ENCODE measurements at places on chromosomes 6 and 20. TPM values are rescaled to one million over a fixed set of nuclear protein-coding genes. Genes with fewer than 3 reads are reported as not detected.

DNA sequence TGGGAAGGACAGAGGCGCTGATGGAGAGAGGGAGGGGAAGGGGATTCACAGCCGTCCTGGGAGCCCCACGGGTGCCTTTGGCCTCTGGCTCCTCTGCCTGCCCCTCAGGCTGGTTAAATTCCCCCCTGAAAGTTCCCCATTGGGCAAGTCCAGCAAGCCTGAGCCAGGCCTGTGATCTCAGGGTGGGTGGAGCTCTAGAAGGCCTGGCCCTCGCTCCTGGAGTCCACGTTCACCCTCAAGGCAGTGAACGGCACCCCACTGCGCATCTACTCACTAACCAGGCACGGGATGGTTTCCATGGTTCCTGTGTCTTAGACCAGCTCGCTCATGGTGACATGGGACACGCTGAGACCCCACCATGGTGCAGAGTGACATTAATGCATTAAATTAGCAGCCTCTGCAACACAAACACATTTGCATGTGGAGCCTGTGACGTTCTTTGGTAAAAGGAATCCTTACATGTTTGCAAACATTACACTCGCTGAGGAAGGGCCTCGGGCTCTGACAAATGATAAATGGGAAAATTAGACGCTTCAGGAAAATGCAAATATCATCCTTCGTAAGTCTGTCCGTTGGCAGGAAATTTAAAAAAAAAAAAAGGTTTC lies 452.7 kb downstream of the PREX1 start:
- no peak for DNase-seq

DNA sequence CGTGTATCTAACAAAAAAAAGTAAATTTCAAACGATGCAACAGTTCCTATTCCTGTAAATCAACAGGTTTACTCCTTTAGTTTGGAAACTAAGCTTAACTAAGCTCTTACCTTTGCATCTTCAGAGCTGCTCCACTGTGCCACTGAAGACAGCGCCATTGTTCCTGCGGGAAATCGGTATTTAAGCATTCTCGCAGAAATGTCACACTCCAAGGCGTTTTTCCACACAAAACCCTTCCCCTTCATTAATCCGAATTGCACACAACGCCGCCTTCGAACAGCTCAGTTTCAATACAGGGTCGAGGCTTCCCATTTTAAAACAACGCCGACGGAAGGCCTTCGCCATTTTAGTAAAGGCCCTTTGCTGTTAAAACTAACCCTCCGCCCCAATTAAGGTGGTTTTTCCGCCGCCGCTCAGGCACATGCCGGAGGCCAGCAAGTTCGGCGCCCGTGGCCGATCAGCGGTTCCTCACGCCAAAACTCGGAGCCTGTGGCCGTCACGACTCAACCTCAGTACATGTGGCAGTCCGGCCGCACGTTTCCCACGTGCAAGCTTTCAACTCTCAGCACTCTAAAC lies 35.4 kb upstream of the SYNCRIP start:
- no peak for DNase-seq

GRCh38 chr6:157728183-157728881 lies 94.7 kb upstream of the SNX9 start:
- no peak for DNase-seq

DNA sequence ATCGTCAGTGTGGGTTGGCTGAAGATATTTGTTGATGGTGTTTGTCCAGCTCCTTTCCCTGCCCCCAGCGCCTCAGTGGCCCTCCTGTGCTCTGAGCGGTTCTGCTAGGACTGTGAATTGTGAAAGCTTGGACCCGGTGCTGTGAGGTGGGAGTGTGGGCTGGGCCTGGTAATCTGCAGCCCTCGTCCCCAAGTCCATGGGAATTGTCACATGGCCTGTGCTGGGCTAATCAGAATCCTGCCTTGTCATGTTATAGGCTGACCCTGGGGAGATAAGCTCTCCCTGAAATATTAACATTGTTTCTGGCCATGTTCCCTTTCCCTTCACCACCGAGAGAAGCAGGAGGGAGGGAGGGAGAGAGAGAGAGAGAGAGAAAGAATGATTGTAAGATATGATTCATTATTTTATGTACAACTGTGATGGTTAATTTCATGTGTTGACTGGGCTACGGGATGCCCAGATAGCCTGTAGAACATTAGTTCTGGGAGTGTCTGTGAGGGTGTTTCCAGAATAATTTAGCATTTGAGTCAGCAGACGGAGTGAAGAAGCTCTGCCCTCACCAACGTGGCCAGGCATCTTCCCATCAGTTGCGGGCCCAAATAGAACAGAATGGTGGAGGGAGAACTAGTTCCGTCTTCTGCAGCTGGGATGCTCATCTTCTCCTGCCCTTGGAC lies 62.4 kb downstream of the TFAP2C start:
- DNase-seq: no peak

- DNase-seq: no peak
These were observed 89.4 kb downstream of the TBXT start for GRCh38 chr6:166078294-166078693.

GRCh38 chr6:147930745-147931144 lies 411.9 kb upstream of the SASH1 start:
- DNase-seq: no peak

Gene ZSCAN23
- 6.0 TPM for total RNA-seq

- no peak for DNase-seq
These were observed 36.9 kb upstream of the SYNCRIP start for GRCh38 chr6:85679445-85680123.

DNA sequence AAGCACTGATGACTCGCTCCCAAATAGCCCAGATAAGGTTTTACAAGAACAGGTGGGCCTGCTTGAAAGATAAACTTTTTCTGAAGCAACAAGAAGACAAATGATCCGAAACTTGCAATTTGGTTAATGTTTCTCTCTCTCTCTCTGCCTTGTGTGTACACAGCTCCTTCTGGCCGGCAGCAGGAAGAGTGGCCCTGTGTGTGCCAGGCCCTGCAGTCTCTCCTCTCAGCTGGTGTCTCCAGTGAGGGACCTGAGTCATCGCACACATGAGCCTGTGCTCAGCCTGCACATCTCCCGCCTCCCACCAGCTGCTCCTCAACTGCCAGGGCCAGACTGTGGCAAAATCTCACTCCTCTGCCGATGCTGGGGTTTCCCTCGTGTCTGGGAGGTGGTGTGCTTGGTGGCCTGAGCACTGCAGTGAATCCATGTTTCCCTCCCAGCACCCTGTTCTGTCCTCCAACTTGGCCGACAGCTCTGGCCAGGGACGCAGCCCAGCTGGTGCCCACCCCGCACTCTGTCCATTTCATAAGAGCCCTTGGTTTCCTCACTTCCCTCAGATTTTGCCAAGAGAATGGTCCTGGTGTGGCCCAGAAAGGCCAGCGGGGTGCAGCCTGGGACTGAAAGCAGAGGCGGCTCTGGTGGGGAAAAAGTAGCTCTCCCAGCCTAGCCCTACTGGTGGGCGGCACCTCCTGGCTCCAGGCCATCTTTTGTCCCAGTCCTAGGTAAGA lies 49.4 kb downstream of the ERMARD start:
- peak; percentile 80 for DNase-seq

DNA sequence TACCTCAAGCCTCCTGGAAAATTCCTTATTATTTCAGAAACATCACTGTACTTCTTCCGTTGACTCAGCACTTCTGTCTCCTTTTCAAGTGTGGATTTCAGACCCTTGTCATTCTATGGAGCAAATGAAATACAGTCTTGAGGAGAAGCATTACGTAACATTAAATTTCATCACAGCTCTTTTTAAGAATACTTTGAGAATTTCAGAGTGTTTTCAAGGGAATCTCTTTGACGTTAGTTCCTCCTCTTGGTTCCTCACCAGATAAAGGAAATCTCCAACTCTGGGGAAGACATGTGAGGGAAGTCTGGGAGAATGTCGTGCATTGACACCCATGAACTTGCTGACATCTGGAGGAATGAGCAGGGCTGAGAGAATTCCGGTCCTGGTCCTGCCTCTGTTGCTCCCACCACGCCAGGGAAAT lies 32.3 kb downstream of the UST start:
- no peak for DNase-seq

GRCh38 chr6:20463396-20463795 lies 61.7 kb downstream of the E2F3 start:
- no peak for DNase-seq

Gene FAM209B
- total RNA-seq: 0.55 TPM

GRCh38 chr6:83510791-83511190 lies 1.5 kb upstream of the PRSS35 start:
- no peak for DNase-seq

- DNase-seq: no peak
These were observed 71.2 kb upstream of the NAA20 start for GRCh38 chr20:19945732-19946670.

GRCh38 chr6:93571346-93571745 lies 152.0 kb upstream of the EPHA7 start:
- no peak for DNase-seq

- DNase-seq: no peak
These were observed 35.1 kb upstream of the PPP1R3G start for GRCh38 chr6:5050009-5050408.

- DNase-seq: no peak
These were observed 41.4 kb downstream of the DTNBP1 start for GRCh38 chr6:15621203-15622044.

Gene RIMS1
- total RNA-seq: 23.5 TPM

Measured in osteocyte (in vitro differentiated cells).